Breast epithelium (tissue), 4 donors: ENCODE measurements at places on chromosomes 7 and 10.

- no peak for DNase-seq
These were observed 83.9 kb downstream of the JAZF1 start for GRCh38 chr7:28096713-28097112.

GRCh38 chr7:1197997-1198625 lies 34.6 kb upstream of the UNCX start:
- DNase-seq, result no peak

- DNase-seq, result no peak
These were observed 66.1 kb downstream of the LSMEM1 start for GRCh38 chr7:112546723-112547513.

DNA sequence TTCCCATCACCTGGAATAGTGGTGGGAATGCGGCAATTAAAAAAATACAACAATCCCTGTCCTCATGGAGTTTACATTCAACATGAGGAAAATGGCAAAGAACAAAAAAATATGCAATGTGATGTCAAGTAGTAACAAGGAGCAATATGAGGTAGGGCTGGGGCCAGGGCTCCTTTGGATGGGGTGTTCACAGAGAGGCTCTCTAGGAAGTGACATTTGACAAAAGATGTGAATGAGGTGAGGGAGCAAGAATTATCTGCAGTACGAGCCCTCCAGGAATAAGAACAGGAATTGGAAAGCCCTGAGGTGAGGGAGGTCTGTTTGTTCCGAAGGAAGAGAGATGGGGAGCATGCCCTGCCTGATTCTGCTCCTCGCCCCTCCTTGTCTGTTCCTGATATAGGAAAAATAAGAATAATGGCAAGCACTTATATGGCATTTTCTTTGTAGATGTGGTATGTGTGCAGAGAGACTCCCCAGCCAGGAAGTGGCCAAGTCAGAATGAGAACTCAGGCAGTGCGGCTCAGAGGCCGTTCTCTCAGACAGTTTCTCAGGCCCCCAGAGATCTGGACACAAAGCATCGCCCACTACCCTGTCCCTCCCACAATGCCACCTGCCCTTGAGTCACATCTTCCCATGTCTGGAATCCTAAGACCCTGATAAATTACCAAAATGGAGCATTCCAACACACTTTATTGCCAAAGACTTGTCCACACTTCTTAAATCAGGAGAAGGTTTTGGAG lies 105.6 kb downstream of the APBB1IP start:
- no peak for DNase-seq

DNA sequence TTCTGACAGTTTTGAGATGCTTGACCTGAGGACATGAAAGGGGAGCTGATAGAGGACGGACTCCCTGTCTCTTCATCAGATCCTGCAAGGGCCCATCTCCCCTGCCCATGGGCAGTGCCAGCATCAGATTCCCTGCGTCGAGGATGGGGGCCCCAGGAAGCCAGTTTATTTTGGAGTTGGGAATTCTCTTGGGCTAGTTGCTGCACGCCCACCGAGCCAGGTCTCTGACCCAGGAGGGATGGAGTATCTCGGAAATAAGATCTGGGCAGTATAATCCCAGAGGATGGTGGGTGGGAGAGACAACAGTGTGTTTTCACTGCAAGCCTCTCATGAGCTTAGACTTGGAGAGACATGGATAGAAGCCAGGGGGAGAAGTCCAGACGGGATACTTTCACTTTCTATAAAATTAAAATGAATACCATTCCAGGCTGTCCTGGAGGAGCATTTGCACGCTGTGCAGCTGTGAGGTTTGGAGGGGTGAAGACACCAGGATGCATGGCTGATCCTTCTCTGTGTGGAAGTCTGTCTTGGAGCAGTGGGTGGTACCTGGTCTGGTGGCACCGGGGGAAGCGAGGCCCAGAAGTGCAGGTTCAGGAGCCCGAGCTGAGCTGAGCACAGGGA lies 25.8 kb downstream of the DOCK1 start:
- DNase-seq, result no peak
